Fibroblast of skin of left biceps (primary cell): ENCODE measurements at places on chromosomes 1 and 21.
A peak's percentile ranks its signal among the peaks of the same experiment; 100 is the strongest.

- DNase-seq: no peak
These were observed 18.8 kb downstream of the AGRN start for GRCh38 chr1:1038694-1039093.

DNA sequence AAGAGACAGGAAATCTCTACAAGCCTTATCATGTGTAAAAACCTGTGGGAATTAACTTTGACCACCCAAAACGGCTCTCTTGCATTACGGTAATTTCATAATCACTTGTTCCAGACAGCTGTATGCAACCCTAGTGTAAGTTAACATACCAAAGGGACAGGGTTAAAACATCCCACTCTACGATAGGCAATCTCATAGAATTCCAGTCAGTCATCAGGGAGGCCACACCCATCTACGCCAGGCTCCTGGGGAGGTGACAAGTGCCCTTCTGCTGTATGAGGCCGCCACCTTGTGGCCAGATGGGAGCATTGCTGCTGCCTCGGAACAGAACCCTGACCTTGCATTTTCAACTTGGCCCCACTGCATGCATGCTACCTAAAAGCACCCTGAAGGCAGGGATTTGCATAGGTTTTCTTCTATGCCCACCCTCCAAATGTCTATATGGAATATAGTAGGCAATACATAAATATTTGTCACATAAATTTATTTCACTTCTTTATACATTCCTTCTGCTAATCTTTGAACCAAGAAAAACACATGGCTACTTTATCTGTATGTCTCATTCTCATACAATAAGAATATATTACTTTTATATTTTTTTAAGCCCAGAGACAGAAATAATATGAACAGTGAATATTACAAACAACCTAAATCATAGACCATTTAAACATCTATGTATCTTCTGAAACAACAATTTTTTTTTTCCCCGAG is 12.6 kb downstream of the HSF2BP start:
- DNase-seq: peak; percentile 75

DNA sequence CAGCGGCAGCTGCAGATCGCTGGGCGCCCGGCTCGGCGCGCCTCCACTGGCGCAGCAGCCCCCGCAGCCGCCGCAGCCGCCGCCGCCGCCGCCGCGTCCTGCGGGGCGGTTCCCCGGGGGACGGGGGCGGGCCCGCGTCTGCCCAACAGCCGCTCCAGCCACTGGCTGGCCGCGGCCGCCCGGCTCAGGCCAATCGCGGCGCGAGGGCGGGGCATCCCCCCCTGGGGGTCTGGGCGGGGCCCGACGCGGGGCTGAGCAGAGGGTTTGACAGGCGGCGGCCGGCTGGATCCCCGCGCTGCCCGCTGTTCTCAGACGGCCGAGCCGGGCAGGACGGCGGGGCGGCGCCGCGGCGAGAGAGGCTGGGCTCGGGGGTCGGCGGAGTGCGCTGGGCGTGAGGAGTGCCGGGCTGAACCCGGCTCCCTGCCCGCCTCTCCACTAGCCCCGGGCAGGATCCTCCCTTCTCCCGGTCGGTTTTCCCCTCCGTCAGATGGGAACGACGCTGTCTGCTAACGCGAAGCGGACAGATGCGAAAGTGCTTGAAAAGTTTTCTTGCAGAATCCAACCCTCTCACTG is at the start of gene GLIS1:
Gene GLIS1 (minus strand): TSS at position 56 of the 573 bp plus-strand sequence. CDS start 1,100 bp downstream, outside the sequence.
- DNase-seq: peak; percentile 71

- DNase-seq: peak; percentile 15
These were observed 129.2 kb downstream of the ADAMTS1 start for GRCh38 chr21:26715878-26716506.

DNA sequence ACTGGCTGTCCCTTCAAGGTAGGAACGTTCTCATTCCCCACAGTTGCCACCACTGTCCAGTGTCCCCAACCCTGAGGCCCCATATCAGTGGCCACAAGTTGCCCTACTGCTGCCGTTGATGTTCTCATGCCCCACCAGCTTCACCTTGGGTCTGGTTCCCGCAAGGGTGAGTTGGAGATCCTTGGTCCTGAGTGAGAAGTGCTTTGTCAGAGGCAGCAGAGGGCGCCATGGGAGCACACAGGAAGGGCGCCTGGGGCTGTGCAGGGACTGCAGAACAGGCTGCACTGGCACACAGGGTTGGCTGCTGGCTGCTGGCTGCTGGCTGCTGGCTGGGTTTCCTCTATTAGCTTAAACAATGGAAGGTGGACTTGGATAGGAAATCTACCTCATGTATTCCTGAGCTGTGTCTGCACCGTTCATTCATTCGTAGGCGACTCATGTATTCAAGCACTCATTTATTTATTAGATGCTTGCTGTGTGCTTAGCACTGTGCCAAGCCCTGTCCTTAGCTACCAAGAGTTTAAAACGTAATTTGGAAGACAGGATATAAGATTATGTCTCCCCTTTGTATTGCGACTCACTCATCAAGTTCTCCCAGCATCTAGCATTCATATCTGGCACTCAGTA is 2.1 kb upstream of the S100A9 start:
- DNase-seq: no peak
